ENCODE measurements at places on chromosomes 5 and 9. TPM values are rescaled to one million over a fixed set of nuclear protein-coding genes. Genes with fewer than 3 reads are reported as not detected.

ADAMTSL2 gene
- total RNA-seq = not detected

TMC1 gene
- not detected for total RNA-seq

TLR4 gene
- 0.08 TPM for total RNA-seq

TSSK1B gene
- not detected for total RNA-seq
